CD14-positive monocyte (primary cell): ENCODE measurements at places on chromosomes 1 and 21.

DNA sequence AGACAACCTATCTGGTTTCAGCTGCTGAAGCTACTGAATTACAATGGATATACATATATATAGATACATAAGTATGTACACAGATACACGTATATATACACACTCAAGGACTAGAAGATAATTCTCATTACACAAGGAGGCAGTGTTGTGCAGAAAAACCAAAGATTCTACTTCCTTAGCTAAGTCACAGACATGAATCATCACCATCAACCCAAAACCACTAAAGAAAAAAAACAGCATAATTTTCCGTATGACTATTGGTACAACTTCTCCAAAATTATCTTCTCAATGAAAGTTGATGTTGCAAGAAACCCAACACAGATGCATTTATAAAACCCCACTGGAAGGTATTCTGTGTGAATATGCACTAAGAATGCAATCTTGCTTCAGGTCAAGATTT, 36.8 kb upstream of the RPF1 start:
- DNase-seq = peak; percentile 94

DNA sequence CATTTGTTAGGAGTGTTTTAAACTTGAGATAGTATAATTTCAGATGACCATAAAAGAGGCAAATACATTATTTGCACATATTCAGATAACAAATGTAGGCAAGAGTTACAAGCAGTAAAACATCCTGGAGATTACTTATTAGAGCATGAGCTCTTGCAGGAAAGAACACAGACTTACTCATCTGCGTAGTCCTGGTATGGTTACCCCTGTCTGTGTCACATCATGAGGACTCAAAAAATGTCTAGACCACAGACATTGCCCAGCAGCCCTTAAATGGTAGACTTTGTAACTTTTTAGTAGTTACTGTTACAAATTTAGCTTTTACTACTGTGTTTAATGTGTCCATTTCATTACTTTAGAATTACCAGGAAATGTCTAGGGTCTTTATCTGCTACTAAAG, 12.8 kb downstream of the CACHD1 start:
- DNase-seq = no peak

GRCh38 chr1:46438346-46438745, 44.2 kb downstream of the FAAH start:
- DNase-seq = no peak

- DNase-seq = peak; percentile 23
Observed at GRCh38 chr1:159012495-159012894, 2.8 kb downstream of the IFI16 start.
